Activated CD4-positive, alpha-beta T cell treated with anti-CD3 and anti-CD28 coated beads, Interleukin-2, amount 50 U/mL, for 1 hour (primary cell): ENCODE measurements at places on chromosomes 4 and X.

DNA sequence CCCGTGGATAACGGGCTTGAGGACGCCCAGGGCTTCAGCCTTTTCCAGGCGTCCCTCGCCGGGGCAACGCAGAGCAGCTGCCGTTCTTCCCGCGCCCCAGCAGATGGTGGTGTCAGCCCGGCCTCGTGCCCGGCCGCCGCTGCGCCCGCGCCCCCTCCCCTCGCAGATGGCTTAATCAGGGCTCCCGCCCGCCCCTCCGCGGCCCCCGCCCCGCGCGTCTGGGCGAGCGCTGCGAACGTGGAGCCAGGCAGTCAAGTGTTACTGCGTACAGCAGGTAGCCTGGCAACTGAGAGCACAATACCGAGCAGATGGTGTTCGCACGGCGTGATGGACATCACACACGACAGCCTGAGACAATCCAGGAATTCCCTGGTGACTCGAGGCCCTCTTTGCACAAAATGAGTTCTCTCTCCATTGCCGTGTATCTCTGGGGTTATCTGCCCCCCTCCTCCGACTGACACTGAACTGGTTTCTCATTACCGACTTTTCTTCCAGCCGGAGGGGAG lies 69.3 kb downstream of the MGST2 start:
- DNase-seq: peak; percentile 31

- no peak for DNase-seq
Measured at GRCh38 chr4:105944540-105944939, 49.3 kb downstream of the NPNT start.

- DNase-seq: no peak
Measured at GRCh38 chrX:18945483-18945882, 38.4 kb downstream of the PHKA2 start.

DNA sequence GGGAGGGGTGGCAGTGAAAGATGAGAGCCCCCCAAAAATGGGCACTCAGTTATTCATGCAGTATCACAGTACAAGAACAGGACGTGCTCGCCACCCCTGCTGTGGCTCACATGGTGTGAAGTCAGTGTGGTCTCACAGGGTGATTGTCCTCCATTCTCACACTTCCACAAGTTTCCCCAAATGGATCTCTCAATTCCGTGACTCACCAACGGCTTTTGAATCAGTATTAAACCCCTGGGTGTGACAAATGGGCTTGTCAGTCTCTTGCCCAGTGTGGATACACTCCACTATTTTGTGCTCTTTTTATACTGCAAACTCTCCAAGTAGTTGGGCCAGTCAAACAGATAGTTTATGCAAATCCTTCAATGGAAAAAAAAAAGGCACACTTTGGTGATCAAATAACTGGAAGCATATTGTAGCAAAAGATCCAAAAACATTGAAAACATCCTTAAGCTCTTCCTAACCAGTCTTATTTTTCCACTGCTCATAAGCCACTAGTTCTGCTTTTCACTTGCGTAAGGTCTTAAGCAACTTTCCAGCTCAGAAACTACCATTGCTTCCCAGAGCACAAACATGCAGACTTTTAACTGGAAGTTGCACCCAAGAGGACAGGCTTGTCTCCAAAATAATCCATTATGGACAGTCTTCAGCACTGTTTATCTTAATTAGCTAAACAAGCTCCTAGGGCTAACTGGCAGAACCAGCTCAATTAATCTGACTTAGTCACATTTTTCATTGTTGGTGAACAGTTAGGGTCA lies 365.7 kb downstream of the PPP3CA start:
- DNase-seq: no peak

- DNase-seq: no peak
Measured at GRCh38 chrX:132270699-132271098, 51.5 kb upstream of the RAP2C start.

DNA sequence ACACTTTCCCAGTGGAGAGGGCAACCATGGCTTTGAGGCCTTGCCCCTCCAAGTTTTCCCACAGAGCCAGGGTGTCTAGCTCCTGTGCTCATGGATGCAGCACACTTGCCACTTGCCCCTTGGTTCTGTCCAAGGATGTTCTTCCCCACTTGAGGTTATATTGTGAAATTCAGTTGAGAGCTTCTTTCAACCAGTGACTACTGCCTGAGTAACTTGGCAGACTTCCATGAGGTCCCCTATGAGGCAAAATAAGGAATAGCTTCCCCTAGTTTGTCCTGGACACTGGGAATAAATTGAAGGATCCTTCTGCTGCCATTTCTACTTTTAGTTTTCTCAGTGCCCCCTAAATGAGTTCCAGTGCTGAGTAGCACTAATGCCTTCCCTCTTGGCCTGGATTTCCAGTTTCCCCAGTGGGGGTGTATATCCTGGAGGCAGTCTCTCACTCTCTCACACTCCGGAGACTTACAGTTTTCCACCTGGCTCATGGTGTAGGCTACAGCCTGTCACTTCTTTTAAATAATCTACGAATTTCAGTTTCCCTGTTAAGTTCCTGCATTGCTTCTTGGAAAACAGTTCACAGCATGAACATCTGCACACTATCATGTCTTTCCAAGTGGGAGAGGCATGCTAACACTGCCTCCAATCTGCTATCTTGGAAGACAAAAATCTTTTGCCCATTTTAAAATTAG lies 36.4 kb upstream of the ADH4 start:
- DNase-seq: no peak

DNA sequence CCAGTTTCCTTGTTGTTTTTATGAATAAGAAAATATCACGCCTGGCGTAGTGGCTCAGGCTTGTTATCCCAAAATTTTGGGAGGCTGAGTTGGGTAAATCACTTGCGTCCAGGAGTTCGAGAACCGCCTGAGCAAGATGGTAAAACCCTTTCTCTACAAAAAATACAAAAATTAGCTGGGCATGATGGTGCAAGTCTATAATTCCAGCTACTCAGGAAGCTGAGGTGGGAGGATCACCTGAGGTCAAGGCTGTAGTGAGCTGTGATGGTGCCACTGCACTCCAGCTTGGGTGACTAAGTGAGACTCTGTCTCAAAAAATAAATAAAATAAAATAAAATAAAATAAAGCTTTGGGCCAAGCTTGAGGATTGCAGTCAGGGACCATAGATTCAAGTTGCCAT lies 827.2 kb downstream of the FSTL5 start:
- no peak for DNase-seq

- DNase-seq: peak; percentile 24
Measured at GRCh38 chr4:3041192-3042142, 32.9 kb downstream of the HTT-AS start.

GRCh38 chr4:41216294-41217019 lies 2.1 kb upstream of the APBB2 start:
- no peak for DNase-seq

GRCh38 chr4:91502365-91502764 lies 801.4 kb upstream of the GRID2 start:
- no peak for DNase-seq

DNA sequence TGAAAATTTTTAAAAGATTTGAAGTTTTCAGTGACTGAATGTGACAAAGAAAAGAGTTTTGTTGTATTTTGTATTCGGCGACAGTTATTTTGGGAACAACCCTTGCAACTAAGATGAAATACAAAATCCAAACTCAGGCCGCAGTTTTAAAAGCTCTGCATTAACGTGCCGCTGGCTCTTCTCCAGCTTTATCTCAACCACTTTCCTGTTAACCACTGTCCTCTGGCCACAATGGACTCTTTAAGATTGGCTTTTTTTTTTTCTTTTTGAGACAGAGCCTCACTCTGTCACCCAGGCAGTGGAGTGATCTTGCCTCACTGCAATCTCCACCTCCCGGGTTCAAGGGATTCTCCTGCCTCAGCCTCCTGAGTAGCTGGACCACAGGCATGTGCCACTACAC lies 22.1 kb upstream of the AMTN start:
- DNase-seq: no peak
